ENCODE measurements at places on chromosomes 13 and 19.
A peak's percentile ranks its signal among the peaks of the same experiment; 100 is the strongest.

DNA sequence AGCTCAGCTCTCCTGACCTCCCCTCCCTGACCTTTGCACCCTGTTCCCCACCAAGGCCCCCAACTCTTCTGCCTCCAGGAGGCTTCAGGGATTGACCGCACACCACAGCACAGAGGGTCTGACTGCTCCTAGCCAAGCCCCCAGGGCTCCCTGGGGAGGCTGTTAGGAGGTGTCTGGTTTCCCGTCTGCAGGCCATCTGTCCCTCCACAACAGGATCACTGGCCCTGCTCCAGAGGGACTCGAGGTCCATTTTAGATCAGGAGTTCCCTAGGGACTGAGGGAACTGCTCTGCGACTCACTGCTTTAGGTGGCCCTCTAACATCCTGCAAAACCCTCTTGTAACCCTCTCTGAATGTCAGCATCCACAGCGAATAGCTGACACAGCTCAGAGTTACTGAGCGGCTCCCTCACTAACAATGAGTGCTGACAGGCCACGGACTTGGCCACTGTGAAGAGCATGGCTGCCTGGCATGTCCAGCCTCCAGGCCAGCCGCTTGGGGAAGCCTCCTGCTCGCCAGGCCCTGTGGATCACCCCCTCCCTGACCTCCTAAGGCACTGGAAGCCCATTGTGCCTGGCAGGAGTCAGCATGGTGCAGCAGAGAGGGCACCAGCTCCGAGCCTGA lies 17.7 kb downstream of the GRIK5 start:
- no peak for DNase-seq

GRCh38 chr13:50060718-50061117 lies 45.5 kb downstream of the KCNRG start:
- no peak for DNase-seq

- no peak for DNase-seq
Measured at GRCh38 chr19:5364674-5365073, 24.1 kb upstream of the PTPRS start.

DNA sequence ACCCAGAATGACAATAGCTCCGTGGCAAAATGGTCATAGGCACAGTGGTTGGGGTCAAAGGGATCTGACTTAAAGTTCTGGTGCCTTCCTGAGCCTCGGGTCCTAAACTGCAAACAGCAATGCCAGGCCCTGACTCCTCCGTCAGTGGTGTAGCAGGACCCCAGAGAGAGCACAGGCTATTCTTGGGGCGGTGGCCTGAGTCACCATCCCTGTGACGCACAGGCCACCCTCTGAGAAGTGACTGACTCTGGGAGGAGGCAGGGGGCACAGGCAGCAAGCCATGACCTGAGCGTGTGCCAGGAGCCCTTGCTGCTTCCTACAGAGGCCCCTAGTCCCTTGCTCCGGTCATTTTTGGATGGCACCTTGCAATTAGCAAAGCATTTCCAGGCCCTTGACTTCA lies 18.7 kb downstream of the PLVAP start:
- no peak for DNase-seq

GRCh38 chr13:77866971-77867370 lies 51.7 kb downstream of the EDNRB start:
- no peak for DNase-seq

DNA sequence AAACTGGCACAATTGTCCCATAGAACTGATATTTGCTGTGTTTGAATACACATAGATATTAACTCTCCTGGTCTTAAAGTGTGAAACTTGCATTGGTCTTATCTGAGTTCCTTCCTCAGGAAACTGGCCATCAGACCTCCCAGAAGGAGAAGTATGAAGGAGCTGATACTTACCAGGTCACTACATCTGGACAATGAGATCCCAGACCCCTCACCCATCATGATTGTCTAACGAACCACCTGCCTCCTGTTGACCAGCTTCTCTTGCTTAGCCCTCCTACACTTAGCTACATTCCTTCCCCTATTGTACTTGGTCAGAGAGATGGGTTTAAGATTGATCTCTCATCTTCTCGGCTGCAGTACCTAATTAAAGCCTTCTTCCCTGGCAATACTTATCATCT lies 413.3 kb downstream of the KCTD12 start:
- no peak for DNase-seq

- peak; percentile 73 for DNase-seq
Measured at GRCh38 chr19:49333811-49334288, 1.4 kb upstream of the CD37 start.

GRCh38 chr13:26623125-26623524 lies 65.6 kb downstream of the WASF3 start:
- DNase-seq, result no peak

DNA sequence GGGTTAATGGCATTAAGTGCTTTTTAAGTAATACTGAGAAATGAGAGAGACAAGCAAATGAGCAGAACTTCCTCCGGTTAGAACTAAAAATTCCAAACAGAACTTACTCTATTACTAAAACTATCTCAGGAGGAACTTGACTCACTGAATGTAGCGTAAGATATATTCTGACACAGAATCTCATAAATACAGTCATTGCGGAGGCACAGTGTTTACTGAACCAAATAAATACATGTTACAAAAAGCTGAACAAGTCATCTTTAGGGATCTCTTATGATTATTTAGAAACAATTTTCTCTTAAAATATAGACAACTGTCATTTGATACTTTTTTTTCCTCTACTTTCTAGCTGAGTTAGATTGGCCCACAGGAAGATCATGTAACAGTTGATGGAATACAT lies 283.1 kb downstream of the KLF12 start:
- DNase-seq, result no peak

DNA sequence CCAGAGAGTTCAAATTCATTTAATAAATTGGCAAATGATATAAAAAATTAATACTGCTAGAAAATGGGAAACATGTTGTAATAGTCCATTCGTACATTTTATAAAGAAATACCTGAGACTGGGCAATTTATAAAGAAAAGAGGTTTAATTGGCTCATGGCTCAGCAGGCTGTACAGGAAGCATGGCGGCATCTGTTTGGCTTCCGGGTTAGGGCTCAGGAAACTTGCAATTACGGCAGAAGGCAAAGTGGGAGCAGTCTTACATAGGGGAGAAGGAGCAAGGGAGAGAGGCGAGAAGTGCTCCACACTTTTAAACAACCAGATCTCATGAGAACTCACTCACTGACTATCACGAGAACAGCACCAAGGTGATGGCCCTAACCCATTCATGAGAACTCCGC lies 512.0 kb downstream of the DACH1 start:
- no peak for DNase-seq

DNA sequence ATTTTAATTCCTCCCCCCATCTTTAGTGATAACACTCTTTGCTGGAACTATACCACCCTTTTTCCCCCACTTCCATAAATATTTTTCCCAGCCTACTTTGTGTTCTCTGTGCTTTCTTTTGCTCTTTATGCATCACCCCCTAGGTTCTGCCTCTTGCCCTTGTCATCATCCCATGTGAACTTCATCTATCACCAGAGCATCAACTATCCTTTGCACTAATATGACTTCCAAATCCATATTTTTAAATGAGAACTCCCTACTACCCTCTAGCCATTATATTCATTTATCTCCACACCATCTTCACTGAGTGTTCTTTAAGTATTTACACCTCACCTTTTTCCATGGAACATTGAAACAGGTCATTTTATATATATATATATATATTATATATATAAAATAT lies 452.7 kb downstream of the FOXO1 start:
- no peak for DNase-seq

- DNase-seq, result no peak
Measured at GRCh38 chr13:68810660-68811059, 1297.0 kb upstream of the ATXN8OS start.

DNA sequence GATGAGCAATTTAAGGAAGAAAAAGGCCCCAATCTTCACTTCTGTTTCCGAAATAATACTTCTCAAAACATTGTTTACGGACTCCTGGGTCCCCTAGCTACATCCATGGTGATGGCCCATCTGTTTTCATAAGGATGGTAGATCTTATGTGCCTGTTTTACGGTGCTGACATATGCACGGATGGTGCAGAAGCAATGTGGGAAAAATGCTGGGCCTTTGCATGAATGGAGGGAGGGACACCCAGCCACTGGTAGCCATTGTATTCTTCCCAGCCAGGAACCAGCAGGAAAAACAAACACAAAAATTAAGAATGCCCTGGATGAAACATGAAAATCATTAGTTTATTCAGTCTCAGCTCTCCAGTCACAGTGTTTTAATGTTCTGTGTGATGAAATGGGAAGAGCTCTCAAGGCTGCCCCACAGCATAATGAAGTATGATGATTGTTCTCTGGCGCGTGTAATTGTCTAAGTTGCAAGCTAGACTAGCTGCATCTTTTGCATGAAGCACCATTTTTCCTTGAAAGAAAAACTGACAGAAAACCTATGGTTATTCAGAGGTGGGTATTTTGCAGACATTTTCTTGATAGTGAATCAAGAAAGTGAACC lies 1201.1 kb upstream of the SLC10A2 start:
- no peak for DNase-seq

GRCh38 chr19:35212241-35212640 lies 16.3 kb downstream of the FAM187B start:
- DNase-seq, result no peak

GRCh38 chr13:30690282-30691188 lies 44.8 kb upstream of the ALOX5AP start:
- peak; percentile 31 for DNase-seq

DNA sequence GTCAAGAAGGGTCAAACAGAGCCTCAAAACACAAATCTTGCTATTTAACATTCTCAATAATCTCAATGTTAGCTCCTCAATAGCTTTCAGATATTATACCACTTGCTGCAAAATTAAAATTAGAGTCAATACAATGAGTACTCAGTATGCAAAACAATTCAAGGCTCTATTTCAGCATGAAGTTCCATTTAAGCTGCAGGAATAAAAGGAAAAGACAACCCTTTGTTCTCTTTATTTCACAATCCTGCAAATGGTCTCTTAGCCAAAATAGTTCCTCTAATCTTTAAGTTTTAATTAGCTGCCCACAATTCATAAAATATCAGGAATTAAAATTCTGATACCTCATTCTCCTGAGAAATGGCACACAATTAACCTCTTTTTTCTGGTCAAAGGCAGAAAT lies 40.5 kb upstream of the DCT start:
- no peak for DNase-seq

GRCh38 chr19:51127032-51127431 lies 2.3 kb downstream of the SIGLEC9 start:
- DNase-seq, result no peak

DNA sequence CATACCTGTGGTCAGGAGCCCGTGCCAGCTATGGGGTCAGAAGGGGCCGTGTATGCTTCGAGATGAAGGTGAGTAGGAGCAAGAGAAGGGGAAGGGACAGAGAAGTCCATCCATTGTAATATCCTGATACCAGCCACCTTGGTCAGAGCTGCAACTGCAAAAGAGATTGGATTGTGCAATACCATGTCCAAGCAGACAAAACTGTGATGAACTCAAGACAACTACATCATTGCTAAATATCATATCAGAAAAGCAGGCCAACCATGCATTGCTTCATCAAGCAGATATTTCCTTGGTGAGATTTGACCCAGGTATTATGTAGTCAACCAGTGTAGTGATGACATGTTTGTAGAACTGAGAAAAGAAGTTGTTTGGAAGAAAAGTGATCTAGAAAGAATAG lies 12.1 kb downstream of the HNRNPUL1 start:
- DNase-seq, result no peak

GRCh38 chr13:51107996-51108395 lies 3.1 kb downstream of the C13orf42 start:
- no peak for DNase-seq

DNA sequence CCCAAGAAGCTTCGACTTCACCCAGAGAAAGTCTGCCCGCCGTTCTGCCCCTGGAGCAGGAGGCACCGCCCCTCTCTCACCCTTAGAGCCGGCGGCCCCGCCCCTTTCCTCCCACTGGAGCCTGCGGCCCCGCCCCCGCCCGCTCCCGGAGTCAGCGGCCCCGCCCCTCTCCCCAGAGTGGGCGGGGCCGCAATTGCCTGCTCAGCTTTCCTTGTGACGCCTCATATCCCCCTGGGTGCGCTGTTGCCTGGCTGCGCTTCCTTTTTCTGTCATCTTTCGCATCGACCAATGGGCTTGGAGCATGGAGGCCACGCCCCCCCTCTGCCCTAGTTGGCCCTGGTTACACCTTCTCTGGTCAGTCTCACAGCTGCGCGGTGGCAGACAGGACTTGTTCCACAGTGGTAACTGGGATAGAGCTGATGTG lies 38.2 kb upstream of the ZNF492 start:
- DNase-seq, result no peak

DNA sequence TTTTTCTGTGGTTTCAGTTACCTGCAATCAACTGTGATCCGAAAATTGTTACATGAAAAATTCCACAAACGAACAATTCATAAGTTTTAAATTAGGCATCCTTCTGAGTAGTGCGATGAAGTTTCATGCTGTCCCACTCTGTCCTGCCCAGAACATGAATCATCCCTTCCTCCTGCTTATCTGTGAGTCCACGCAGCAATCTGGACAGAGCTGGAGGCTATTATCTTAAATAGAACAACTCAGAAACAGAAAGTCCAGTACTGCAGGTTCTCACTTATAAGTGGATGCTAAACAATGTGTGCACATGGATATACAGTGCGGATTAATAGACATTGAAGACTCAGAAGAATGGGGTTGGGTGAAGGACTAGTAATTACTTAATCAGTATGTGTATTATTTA lies 583.7 kb upstream of the SPRY2 start:
- no peak for DNase-seq

All from CD4-positive, alpha-beta T cell treated with Interleukin-21 for 1 hour (primary cell).